ENCODE measurements at places on chromosomes 16 and 17. TPM values are rescaled to one million over a fixed set of nuclear protein-coding genes. Genes with fewer than 3 reads are reported as not detected.

DNA sequence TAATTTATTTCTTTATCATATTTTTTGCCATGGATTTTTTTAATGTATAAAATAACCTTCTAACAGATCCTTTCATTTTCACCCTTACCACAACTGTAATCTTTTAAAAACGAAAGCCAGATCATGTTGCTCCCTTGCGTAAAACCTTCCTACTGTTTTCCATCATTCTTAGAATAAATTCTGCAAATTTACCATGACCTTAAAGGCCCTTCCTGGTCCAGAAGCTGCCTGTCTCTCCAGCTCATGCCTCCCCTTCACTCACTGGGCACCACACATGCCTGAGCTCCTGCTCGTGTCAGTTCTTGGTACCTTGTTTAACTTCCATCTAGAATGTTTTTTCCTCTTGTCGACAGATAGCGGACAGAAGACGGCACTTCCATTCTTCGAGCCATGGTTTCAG lies 245.0 kb upstream of the CDH5 start:
- DNase-seq, result no peak

The SKAP1 gene
- total RNA-seq, result not detected

DNA sequence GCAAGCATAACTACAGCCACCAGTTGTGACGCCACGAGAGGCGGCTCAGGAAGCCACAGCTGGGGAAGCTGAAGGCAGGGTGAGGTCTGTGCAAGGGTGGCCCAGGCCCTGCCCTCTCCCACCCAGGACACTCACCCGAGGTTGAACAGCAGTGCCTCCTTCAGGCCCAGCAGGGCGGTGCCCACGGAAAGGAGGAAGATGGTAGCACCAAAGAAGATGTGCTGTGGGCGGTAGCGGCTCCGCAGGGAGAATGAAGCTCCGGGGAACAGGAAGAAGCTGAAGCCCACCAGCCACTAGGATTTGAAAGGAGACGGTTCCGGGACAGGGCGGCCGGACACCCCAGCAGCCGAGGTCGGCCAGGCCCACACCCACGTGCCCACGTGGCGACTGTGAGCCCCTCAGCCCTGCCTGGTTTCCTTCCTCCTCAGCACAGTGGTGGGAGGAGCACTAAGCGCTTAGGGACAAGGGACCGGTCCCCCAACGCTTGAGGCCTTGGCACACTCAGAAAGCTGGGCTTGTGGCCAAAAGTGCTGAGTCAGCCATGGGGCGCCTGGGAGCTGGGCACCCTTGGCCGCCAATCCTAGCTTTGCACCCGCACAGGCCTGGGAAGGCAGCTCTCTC lies 11.0 kb downstream of the CYB561 start:
- peak; percentile 53 for DNase-seq

The CCL8 gene
- 0.13 TPM for total RNA-seq

GRCh38 chr17:68135141-68135887 lies 99.8 kb downstream of the KPNA2 start:
- no peak for DNase-seq

The KRTAP4-6 gene
- not detected for total RNA-seq

GRCh38 chr16:89410794-89411309 lies 79.5 kb downstream of the ANKRD11 start:
- peak; percentile 99 for DNase-seq

The PMP22 gene
- total RNA-seq, result 30.8 TPM

The SLC25A11 gene
- total RNA-seq, result 62.8 TPM

DNA sequence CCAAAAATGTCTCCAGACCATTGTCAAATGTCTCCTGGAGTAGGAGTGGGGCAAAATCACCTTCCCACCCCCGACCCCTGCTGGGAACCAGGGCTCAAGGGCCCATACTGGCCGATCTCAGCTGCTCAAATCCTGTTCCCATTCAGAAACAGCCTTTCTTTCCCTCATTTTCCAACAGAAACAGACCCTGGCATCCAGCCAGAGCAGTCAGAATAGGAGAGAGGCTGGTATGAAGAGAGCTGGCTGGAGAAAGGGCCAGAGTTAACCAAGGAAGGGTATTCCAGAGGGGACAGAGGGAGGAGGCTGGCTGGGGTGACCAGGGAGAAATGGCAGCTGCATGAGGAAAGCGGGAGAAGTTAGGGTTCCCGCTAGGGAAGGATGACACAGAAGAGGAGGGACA lies 199.1 kb downstream of the XYLT1 start:
- no peak for DNase-seq

The NUP85 gene
- total RNA-seq, result 39.4 TPM

DNA sequence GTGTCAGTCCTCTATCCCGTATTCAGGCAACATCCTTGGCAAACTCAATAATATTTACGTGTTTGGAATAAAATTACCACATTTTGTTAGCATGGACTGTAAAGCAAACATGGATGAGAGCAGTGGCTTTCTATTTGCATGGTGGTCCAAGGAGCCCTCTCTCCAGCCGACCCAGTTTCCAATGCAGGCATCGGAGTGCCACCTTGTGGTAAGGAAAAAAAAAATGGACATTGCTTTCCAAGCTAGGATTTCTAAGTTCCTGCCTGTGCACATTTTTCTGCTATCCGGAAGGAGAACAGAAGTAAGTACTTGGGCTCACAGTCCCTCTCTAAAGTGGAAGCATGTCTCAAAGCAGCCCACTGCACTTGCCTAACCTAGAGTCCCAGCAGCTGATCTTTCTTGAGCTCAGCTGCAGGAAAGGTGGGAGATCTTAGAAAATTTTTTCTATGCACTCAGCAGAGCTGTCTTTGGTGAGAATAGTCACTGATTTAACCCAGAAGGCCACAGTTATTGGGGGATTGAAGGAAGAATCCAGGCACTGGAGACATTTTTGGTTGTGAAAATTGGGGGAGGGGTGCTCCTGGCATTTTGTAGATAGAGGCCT lies 46.0 kb upstream of the ERCC4 start:
- no peak for DNase-seq

The OTOA gene
- total RNA-seq, result under 0.01 TPM

The NPW gene
- 1.3 TPM for total RNA-seq

The KRTAP2-1 gene
- not detected for total RNA-seq

DNA sequence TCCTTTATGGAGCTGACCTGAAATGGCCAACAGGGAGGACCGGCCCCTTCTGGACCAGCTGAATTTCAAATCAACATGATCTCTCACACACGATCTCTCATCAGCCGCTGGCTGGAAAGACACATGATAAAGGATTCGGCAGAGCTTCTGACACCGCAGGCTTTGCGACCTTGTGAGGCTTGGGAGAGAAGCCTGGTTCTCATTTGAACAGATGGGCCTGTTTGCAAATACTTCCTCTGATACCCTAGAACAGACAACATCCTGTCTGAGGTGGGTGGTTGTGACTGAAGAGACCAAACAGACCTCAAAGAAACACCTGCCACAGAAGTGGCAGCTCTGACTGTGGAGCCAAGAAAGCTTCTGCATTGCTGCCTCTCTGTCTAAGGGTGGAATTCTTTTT lies 77.9 kb upstream of the SDK2 start:
- DNase-seq, result no peak

The MILR1 gene
- 2.2 TPM for total RNA-seq

The TMEM92 gene
- total RNA-seq, result under 0.01 TPM

- DNase-seq, result no peak
Measured at GRCh38 chr17:13702266-13702665, 100.5 kb upstream of the HS3ST3A1 start.

The MYH2 gene
- total RNA-seq, result not detected

The ARHGAP44 gene
- 0.39 TPM for total RNA-seq

DNA sequence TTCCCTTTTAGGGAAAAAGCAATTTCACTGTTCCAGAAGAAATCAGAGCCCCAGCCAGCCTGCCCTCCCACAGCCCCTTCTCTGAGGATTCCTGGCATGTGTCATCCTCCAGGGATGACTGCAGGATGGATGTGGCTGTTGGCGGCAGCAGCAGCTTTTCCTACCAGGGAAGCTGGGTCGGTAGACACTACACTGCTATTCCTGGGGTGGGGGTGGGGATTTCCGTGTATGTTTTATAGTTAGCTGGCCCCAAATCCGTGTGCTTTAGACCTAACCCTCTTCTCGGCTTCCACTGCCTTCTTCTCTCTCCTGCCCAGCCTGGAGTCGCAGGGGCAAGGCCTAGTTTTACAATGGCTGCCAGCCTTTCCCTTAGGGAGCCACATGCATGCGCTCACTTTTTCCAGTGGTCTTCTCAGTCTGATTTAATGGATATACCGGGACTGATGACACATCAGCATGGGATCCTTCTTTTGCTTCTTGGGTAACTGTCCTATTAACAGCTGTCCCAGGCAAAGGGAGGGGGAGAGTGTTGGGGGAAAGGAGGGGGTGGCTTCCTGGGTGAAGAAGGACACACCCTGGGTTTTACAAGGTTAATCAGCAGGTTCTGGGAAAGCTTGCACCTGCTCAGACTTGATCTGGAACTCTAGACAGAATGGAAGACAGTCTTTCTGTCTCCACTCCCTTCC lies 2.7 kb upstream of the NFE2L1 start:
- DNase-seq, result no peak

DNA sequence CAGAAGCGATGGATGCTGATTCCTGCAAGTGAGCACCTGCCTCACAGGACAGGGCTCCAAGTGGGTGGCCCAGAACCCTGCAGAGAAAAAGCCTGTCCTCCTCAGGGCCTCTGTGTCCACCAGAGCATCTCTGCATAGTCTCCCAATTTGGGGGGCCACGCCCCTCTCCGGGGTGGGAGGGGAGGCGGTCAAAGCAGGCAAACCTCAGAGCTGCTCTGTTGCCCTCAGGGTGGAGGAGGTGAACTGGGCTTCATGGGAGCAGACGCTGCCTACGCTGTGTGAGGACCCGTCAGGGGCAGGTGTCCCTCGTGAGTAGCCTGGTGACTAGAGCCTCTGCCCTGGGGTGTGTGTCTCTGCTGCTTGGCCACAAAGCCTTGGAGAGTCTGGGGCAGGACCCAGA lies 19.3 kb downstream of the TRPV2 start:
- no peak for DNase-seq

DNA sequence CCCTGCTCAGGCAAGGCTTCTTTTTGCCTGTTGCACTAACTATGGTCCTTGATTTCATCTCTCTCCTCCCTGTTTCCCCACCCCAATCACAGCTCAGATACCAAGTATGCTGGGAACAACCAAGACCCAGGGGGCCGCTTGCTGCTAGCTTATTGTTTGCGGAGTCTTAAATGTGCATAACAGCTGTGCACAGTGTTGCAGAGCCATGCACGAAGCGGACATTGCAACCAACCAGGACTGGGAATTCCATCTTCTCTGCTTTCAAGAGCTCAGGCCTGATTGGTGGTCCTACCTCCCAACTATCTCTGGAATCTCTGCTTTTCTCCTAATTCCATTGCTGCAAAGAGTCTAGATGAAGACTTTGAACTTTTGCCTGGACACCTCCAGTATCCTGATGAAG lies 281.3 kb upstream of the TNRC6C start:
- no peak for DNase-seq

The OTOP2 gene
- not detected for total RNA-seq

The TBX2 gene
- not detected for total RNA-seq

GRCh38 chr16:15792563-15792971 lies 64.3 kb downstream of the MYH11 start:
- no peak for DNase-seq

DNA sequence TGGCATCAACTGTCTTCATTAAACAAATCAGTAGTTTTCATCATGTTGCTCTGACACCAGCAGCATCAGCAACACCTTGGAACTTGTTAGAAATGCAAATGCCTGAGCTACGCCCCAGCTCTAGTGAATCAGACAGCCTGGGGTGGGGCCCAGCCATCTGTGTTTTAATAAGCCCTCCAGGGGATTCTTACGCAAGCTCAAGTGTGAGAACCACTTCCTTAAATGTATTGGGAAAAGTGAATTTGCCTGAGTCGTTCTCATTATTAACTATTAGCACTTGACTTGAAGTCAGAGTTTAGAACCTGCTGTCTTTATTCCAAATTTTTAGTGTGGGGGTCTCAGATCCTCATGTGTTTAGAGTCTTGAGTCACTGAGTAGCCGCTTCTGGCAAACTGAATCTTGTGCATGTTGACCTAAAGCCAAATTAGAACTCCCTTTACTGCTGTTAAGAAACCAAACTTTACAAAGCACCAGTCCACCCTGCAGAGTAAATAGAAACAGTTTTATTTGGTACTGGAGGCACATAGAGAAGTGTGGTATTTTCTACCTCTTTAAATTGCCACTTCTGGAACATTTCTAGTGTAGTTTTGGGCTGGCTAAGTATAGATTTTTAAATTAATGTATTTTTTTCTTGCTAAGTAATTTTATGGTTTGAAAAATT lies 137.4 kb upstream of the COX10 start:
- no peak for DNase-seq

The GINS2 gene
- 3.4 TPM for total RNA-seq

DNA sequence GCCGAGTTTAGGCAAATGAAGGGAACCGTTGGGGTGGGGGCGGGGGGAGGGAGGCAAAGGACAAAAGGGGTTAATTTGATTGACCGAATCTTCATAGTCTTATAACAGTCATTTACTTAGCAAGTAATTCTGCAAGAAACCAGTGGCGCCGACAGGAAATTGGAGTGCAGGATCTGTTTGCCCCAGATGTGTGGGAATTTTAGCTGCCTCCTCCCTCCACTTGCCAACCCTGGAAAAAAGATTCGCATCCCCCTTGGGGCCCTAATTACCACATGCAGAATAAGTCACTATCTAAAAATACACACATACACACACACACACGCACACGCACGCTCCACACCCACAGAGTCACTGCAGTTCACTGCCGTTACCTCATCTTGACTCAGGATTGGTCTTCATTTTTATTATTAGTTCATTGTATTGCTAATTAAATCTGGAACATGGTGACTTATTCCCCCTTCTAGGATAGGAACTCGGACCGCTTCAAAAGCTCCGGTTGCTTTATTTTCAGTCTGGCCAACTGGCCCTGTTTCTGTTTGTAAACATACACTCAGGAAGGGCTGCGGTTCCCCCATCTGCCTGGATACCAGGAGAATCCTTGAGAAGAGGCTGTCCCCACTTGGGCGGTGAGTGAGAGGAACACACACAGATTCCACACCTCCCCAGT lies 241.6 kb upstream of the SALL1 start:
- DNase-seq, result no peak

The SEPTIN1 gene
- total RNA-seq, result 0.38 TPM

GRCh38 chr17:68134046-68134637 lies 98.6 kb downstream of the KPNA2 start:
- no peak for DNase-seq

DNA sequence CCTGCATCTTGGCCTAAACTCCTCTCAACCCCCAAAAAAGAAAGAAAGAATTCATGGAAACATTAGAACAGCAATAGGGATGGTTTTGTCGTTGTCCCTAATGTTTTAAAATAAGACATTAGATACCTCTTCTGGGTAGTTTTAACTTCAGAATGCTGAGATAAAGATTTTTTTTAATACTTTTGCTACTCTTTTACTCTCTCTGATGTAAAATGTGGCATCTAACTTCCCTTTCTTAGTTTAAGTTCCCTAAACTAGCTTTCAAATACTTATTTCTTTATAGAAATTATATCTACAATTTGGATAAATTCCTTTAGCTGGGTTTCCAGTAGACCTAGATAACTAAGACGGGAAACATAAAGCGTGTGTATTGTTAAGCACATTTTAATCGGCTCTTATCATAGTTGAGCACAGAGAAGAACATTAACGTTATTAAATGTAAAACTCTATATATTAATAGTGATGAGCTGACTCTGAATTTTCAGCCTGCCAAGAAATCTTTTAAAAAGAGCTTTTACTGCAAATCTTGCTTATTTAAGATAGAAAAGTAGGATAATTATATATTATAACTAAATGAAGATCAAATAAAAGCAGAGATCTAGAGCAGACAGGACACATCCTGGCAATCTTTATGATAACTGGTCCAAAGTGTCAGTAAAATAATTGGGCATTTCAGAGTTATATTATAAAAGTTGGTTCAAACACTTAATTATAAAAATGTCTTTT lies 183.2 kb downstream of the CYB561 start:
- no peak for DNase-seq

GRCh38 chr16:86737083-86737482 lies 158.7 kb downstream of the FOXL1 start:
- DNase-seq, result no peak

- no peak for DNase-seq
Measured at GRCh38 chr17:77325577-77326075, 184.9 kb downstream of the SEC14L1 start.

The KRT33A gene
- total RNA-seq, result not detected
